Naive thymus-derived CD8-positive, alpha-beta T cell (primary cell): ENCODE measurements at places on chromosomes 1 and 21. TPM values are rescaled to one million over a fixed set of nuclear protein-coding genes. Genes with fewer than 3 reads are reported as not detected.

- DNase-seq: no peak
These were observed 49.1 kb downstream of the MCOLN2 start for GRCh38 chr1:84947536-84948410.

Gene ABCA4
- polyA plus RNA-seq: not detected

Gene DPT
- polyA plus RNA-seq: not detected

- DNase-seq: no peak
These were observed 12.1 kb downstream of the LGR6 start for GRCh38 chr1:202205523-202206190.

GRCh38 chr21:14306126-14306907 lies 76.6 kb downstream of the HSPA13 start:
- DNase-seq: no peak

DNA sequence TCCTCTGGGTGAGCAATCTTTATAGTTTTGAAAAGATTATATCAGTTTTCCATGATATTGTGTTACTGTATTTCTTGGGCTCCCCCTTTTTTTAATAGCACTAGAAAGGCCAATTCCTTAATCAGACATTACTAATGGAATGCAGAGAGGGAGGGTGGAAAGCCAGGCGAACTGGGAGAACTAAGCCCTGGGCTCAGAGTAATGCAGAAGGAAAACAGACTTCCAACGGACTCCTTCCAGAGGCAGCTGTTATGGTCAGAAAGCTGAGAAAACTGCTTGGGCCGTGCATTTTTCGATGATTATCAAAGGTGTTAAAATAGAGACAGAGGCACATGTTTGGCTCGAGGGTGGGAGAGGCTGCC lies 206.3 kb downstream of the FOXD2 start:
- DNase-seq: no peak

Gene GSTM1
- polyA plus RNA-seq: 62.0 TPM

Gene CD2
- 240 TPM for polyA plus RNA-seq

Gene EYA3
- polyA plus RNA-seq: 1.8 TPM

GRCh38 chr1:240086726-240087125 lies 5.0 kb upstream of the FMN2 start:
- DNase-seq: no peak

DNA sequence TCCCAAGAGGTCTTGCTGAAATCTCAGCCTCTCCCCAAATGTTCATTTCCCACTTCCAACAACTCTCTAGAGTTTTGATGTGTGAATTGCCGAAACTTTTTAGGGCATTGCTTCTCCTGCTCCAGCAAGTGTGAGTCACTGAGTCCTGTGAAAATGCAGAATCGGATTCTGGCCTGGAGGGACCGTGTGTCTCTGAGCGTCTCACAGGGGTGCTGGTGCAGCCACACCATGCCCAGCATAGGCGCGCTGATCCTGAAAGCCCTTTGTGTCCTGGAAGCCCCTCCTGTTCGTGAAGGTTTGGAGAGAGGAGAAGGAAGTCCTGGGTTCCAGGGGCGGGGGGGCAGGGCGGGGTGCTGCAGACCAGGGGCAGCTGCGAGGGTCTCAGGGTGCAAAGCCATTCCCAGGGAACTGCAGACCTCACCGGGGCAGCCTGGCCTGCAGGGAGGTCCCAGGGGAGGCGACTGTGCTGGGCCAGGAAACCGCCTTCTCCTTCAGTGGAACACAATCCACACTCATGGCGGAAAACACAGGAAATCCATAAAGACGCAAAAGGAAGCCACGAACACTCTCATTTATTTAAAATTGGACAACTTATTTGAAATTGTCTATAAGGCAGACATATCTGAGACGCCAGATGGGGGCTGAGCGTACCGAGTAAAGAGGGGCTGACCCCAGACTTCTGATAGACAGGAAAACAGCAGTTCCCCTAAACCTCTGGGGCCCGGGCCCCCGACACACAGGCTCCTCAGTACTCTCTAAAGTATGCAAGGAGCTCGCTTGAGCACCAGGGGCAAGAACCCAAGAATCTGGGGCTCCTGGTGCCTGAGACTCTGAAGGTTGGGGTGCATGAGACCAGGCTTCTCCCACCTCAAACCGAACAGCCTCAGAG lies 43.5 kb upstream of the ADARB1 start:
- DNase-seq: no peak

DNA sequence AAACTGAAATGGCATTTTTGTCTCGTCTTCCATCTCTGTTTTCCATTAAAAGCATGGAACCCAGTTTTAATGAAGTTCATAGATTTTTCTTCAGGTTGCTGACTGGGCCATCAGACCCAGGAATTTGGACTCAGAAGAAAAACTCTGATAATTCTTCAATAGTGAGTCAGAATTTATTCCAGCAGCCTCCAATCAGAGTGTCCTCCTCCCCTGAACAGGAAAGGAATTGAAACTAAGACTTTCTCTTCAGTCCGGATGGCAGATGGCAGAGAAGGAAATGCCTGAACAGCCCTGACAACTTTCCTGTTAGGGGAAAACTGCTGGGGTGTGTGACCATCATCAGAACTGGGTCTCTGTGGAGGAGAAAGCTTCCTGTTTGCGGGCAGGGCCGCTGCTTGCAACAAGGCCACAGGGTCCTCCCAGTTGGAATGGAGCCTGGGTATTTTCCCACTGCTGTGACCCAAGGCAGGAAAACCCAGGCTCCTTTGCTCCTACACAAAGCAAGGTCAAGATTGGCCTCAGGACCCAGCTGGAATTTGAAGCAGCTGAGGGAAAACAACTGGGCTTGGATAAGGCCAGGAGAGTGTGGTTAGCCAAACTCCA lies 20.7 kb downstream of the CD34 start:
- no peak for DNase-seq
